Urothelium cell line (cell line): ENCODE measurements at places on chromosomes 11 and 22.

DNA sequence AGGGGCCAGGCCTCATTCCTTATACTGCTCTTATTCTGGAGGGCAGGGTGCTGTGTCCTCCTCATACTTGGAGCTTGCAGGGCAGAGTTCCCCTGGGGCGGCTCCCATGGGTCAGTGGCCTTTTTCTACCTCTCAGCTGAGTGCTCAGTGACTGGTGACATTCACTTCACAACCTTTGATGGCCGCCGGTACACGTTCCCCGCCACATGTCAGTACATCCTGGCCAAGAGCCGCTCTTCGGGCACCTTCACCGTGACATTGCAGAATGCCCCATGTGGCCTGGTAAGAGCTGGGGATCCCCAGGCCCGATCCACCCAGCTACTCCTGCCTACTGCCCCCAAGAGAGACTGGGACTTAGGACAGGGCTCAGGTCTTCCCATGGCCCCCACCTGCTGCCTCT is 14.5 kb downstream of the OTOG start:
- no peak for DNase-seq

- no peak for DNase-seq
Observed at GRCh38 chr11:8250981-8251615, 12.6 kb downstream of the LMO1 start.

DNA sequence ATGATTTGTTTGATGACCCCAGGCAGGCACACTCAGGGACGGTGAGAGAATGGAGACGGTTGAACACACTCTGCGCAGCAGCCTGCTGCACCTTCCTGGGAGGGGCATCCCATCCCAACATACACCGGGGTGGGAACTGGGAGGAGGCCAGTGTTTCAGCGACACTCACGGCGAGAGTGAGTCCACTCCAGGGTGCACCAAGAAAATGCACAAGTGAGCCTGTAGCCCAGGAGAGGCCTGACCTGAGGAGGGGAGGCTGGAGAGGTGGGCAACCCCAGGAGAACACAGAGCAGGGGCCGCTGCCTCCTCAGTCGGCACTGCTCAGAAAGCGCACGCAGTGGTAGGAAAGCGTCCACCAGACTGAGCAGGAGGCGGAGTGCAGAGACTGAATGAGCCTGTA is 54.5 kb downstream of the IGF2 start:
- no peak for DNase-seq

DNA sequence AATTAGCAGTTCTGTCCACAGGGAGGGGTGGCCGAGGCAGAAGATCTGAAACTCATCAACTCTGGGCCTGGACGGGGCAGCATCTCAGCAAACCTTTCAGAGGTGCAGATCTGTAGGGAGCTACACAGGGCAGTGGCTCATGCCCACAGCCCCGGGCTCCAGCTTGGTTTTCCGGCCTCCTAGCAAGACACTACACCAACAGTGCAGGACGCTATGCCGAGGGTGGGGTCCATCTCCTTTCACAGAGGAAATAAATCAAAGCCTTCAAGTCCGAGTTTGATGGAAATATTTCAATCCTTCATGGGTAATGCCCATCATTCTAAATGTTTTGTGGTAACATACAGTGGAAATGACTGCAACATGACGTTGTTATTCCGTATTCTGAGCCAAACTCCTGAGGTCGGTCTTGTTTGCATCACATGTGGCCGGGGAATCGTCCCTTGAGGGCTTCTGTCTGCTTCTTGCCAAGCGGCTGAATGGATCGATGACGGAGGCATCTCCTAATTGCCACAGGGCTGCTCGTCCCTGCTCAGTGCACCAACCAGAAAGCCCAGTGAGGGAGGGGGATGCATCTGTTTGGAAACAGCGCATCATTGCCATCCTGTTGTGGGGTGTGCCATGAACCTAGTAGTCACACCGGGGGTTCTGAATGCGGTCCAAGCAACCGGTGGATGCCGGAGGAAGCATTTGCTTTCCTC is 30.0 kb downstream of the LINC01488 start:
- no peak for DNase-seq

- DNase-seq, result peak; percentile 6
Observed at GRCh38 chr11:22163394-22163797, 29.5 kb upstream of the ANO5 start.

DNA sequence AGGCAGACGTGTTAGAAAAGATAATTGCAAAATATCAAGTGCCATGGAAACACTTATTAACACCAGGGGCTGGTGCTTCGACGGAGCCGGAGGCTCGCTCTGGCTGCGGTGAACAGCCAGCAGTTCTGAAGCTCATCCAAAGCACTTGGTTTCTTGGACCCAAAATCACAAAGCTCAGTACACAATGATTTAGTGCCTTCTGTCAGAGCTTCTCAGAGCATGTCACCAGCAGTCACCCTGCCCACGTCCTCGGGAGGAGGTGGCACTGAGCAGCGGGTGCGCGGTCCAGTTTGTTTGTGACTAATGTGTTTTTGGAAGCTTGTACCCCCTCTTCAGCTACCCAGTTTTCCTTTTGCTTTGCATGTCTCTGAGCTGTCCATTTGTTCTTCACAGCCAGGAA is 58.7 kb upstream of the KIRREL3 start:
- DNase-seq, result no peak

GRCh38 chr11:113189909-113190667 is 124.3 kb upstream of the TTC12 start:
- DNase-seq, result peak; percentile 37

DNA sequence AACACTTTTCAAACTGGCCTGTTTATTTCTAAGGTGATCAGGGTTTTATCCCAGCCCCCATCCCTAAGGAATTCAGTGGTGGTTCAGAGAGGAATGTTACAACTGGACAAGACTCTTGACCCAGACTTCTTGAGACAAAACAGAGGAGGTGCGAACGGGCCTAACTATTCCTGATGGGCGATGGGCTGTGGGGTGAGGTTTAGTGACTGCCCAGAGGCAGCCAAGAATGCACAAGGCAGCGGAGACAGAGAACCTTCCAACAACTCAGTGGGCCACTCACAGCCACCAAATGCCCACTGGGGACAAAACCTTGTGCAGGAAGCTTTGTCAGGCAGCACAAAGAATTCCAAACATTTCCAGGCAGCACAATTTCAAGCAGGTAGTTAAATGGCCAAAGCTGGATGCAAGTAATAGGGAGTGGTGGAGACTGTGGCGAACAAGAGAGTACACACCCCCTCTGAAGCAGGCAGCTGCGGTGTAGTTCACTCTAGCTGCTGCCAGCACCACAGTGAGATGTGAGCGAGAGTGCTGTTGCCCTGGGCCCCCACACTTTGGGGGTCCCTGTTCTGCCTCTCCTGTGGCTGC is 29.2 kb downstream of the SCUBE1 start:
- no peak for DNase-seq

DNA sequence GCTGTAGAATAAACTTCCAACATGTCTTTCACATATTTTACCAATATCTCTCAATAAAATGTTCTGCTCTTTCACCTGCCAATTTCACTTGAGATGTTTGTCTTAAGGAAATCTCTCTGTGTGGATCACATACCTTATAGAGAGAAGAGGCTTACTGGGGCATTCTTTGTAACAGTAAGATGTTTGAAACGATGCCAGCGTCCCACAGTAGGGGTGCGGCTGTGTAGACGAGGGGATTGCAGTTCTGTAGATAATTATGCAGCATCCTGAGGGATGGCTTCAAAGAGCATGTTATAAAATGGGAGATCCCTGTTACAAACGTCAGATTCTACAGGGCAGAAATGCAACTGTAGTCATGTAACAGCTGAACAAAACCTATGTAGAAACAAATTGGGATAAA is 200.0 kb downstream of the TBC1D22A start:
- DNase-seq, result no peak

GRCh38 chr11:12901874-12902481 is 107.1 kb upstream of the RASSF10 start:
- DNase-seq, result no peak

GRCh38 chr11:119338965-119339588 is 1.6 kb downstream of the C1QTNF5 start:
- DNase-seq, result no peak

DNA sequence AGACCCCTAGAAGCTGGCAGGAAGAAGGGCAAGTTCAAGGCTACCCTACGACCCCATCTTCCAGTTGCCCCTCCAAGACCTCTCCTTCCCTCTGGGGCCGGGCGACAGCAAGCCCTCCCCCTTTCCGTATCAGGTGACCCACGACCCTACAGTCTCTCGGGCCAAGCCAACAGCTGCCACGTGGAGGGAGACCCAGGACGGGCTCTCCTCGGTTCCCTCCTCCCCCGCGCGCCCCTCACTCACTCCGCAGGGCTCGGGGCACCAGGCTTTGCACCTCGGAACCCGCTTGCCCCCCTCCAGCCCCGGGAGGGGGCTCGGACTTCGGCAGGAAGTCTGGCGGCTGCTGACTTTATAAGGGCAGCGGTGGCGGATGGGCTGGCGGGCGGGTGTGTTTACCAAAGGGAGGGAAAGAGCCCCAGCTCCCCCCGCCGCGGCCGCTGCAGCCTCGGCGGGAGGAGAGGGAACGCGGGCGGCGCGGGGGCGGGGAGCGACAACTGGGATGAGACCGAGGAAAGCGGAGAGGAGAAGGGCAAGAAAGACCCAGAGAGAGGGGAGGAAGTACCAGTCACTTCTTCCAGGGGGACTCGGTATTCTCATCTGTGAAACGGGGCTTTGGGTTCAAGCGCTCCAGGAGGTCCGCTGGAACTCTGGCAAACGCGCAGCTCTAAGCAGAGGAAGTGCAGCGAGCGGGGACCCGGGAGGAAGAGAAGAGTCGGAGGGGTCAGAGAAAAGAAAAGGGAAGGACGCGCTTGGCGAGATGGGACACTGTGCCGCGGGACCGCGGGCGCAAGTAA is 767 bp downstream of the SLC43A1 start:
- peak; percentile 69 for DNase-seq

DNA sequence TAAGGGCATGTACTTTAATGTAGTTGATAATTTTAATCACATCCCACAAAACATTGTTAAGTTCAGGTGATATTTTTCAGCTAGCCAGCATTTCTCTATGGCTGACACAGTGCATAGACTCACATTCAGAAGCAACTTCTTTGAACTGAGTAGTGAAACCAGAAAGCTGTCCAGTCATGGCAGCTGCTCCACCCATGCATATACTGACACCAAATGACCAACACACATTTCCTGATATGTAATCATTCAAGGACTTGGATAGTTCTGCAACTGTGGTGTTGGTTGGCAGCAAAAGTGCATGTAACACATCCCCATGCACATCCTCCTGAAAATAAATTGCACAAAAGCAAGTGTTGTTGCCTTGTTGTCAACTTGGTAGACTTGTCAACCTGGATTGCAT is 39.7 kb downstream of the CALCA start:
- no peak for DNase-seq

DNA sequence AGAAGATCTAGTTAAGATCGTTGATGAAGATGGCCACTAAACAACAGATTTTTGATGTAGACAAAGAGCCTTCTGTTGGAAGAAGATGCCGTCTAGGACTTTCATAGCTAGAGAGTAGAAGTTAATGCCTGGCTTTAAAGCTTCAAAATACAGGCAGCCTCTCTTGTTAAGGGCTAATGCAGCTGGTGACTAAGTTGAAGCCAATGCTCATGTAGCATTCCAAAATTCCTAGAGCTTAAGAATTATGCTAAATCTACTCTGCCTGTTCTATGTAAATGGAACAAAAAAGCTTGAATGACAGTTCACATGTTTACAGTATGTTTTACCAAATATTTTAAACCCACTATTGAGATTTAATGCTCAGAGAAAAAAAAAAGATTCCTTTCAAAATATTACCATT is 492.6 kb downstream of the CNTN5 start:
- DNase-seq, result no peak

DNA sequence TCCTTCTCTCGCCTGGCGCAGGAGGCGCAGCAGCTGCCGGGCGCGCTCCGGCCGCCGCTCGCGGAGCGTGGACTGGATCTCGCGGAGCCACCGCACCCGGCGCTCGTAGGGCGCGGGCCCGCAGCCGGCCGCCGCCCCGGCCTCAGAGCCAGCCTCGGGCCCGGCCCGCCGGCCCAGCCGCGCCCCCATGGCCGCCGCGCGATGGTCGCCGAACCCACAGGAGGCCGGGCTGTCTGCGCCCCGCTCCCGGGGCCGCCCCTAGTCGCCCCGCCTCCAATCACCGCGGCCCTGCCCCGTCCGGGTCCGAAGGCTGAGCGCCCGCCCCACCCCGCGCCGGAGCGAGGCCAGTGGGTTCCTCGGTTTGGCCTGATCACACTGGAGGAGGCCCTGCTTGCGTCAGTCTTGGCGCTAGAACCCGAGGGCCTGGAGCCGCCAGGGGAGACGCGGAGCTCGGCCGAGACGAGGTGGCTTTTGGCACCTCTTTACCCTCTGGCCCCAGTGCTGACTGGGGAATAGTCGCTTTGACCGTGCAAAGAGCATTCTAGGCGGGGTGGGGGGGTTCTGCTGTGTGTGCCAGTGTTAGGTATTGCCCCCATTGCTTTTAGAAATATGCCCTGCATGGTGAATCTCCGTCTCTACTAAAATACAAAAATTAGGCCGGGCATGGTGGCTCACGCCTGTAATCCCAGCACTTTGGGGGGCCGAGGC is at the start of gene LRRC75B:
LRRC75B (minus strand) TSS at position 223 of the 708 bp plus-strand sequence; CDS start at position 189, 34 bp downstream.
- DNase-seq, result peak; percentile 92

- DNase-seq, result no peak
Observed at GRCh38 chr11:108009497-108010370, 1.0 kb downstream of the CUL5 start.
